ENCODE measurements at places on chromosomes 5 and 9. TPM values are rescaled to one million over a fixed set of nuclear protein-coding genes. Genes with fewer than 3 reads are reported as not detected.

DNA sequence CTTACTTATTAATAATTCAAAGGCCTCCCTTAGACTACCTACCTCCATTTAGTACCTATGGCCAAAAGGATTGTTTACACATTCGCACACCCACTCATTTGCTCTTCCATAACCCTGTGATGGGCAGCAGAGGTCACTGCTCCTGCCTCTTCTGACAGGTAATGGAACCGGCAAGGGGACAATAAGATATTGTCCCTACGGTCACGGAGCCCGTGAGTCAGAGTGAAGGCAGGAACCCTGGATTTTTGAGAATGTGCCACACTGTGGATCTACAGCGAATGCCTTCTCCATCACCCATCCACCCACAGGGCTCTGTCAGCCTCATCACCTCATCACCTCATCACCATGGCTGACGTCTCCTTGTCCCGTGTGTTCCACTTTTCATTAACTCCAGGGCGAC is 132.3 kb downstream of the MYO10 start:
- DNase-seq = no peak

DNA sequence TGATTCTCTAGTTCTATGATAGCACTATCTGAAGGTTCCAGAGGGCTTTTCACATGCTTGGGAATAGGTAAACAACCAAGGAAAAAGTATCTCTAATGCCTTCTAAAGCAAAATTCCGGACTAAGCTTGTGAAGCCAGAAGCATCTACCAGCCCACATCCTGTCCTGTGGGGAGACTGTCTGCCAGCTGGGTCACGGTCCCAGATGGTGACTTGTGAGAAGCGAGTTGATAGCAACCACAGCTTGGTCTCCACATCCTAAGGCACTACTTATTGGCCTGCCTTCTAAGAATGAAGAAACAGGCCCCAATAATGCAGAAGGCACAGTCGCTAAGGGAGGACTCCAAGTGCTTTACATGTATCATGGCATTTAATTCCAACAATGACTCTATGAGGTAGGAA is 184.1 kb upstream of the ADRA1B start:
- DNase-seq = no peak

DNA sequence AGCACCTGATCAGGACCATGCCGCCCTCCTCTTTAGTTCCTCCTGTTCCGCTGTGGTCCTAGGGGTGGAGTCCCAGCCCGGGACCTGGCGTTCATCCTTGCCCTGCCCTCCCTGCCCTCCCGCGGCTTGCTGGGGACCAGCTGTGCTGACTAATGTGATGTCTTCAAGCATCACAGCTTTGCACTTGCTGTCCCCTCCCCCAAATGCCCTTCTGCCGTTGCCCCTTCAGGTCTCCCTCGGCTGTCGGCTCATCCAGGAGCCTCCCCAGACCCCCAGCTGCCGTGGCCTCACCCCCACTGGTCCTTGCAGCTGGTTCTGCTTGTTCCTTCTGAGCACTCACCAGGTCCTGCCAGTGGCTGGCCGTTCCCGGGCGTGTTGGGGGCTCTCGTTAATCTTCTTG is 19.9 kb downstream of the RXRA start:
- DNase-seq = no peak

DNA sequence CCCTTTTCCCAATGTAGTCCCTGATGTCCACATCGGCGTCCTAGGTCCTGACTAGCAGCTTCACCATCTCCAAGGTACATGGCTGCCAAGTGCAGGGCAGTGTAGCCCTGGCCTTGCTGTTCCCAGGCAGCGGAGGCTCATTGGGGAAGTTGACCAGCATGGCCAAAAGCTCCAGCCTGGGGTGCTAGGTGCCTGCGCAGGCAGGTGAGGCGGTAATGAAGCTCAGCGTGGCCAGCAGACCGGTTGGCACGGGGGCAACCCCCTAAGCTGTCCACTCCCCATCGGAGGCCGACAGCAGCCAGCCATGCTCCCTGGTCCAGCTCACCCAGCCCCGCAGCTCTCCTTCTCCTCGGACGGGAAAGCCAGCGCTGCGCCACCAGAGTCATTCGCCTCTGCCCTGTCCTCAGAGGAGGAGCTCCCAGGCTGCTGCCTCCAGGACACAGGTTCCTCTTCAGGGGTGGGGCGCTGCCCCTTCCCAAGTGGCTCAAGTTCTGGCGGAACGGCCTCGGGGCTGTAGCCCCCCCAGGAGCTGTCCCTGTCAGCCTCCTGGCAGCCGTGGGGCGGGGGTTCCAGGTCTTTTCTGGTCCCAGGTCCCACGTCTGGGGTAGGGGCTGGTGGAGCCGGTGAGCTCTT is 1218.2 kb downstream of the FOXD4L5 start:
- no peak for DNase-seq

DNA sequence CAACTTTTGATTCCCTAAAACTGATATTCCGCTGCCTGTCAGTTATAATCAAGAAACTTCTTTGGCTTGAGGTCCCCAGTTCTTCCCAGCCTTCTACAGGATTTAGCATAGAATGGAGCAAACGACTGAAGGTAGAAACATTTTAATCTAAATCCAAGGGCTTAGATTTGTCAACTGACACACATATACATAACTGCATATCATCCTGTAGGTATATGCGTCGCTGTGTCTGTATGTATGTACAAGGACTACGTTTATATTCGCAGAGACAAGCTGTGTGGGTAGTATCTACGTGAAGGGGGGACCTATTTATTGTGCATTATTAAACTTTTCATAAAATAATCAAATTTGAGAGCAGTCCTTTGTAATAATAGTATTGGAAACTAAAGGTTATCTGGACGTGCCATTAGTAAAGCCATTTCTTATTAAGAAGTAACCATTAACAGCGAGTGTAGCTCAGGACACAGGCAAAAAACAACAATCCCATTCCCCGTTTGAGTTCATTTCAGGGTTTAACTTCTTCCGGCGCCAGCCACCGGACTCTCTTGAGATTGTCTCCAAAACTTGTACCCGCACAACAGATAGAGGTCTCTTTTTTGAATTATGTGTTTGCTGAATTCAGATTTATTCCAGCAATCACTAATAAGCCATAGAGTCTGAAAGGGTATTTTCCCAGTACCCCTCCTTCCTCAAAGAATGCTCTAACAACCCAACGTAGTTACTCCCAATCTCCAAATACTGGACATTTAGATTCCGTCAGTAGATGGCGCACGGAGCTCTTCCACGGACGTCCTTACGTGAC is 2.1 kb upstream of the MLLT3 start:
- peak; percentile 54 for DNase-seq

DNA sequence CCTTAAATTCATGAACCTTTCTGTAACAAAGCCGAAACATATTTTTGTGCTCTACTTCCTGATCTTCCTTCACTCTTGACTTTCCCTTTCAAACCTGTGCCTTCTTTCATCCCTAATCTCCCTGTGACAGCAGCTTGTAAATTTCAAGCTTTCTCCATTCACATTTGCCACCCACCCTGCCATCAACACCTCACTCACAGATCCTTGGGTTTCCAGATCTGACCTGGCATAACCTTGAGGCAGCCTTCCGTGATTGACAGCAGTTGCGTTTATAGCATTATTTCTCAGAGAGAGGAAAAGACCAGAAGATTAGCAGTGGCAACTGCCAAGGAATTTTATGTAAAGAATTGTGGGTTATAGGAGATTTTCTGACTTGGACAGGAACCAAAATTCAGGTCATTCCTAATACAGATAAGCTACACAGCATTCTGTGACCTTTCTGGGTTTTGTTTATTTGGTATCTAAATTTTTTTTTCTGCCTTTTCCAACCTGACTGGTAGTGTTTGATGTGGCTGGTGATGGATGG is 260.0 kb downstream of the NR2F1-AS1 start:
- no peak for DNase-seq

The CDX1 gene
- total RNA-seq = not detected

The AIF1L gene
- total RNA-seq = 0.61 TPM
